ENCODE measurements at places on chromosomes 6 and 20. TPM values are rescaled to one million over a fixed set of nuclear protein-coding genes. Genes with fewer than 3 reads are reported as not detected.
A peak's percentile ranks its signal among the peaks of the same experiment; 100 is the strongest.

GRCh38 chr6:84753173-84753572 is 11.2 kb downstream of the TBX18 start:
- DNase-seq: no peak

DNA sequence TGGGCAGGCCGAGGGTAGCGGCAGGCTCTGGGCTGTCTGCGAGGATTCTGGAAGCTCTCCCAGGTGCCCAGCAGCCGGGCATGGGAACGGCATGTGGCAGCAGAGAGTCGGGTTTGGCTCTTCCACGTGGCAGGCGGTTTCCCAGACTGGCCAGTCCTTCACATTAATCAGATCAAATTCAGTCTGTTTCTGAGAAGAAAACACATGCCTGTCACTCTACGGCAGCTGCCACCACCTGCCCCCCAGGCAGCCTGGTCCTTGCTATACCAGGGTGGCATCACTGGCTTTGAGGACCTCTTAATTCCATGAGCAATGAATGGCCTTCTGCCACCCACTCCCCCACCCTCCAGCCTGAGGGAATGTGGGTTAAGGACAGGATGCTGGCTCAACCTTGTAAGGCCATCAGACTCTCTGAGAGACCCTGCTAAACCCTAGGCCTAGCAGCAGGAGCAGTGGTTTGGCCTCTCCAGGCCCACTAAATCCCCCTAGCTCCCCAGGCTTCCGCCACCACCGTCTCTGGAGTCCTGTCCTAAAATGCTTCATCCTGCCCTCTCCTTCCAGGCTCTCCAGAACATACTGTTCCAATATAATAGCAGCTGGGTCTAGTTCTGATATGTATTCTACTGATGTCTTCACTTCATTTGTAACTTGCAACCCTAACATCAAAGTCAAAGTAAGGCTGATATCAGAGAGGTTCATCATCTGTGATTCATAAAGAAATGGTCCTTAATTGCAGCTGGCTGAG is 47.8 kb downstream of the PLCG1 start:
- no peak for DNase-seq

DNA sequence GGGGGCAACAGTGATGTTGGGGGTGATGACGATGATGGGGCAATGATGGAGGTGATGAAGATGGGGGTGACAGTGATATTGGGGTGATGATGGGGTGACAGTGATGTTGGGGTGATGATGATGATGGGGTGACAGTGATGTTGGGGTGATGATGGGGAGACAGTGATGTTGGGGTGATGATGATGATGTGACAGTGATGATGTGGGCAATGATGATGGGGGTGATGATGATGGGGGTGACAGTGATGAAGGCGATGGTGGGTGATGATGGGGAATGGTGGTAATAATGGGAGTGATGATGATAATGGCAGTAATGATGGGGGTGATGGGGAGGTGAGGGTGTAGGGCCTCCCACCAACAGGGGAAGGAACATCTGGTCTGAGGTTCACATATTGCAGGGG is 150.6 kb downstream of the ERMARD start:
- no peak for DNase-seq

DNA sequence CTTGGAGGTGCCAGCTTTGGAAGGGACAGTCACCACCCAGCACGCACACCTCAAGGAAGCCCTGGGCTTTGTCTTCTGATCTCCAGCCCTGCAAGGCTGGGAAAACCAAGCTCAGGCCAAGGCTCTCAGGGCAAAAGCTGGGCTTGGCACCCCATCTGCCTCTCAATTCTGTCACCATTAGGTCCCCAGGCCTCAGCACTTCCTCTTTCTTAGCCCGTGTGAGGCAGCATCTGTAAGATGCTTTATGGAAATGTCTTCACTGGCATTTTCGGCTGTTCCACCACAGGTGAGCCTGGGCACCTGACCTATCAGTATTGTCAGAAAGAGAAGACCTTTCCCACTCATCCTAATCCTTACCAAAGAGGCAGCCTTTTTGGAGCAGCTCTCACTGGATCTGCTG is 24.6 kb downstream of the GMEB2 start:
- no peak for DNase-seq

DNA sequence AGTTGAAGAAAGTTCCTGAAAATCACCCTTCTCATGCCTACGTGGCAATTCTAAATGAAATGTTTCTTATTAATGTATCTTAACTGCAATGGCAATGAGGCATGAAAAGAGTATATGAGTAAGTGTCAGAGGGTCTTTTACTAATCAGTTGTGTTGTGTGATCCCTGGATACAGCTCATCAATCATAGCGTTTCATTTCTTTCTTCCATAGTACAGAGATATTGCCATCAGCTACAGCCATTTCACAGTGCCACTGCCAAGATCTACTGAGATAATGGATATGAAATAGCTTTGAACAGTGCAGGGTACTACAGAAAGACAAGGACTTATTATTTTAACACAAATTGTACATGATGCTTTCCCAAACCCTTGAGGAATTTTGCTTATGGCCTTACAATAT is 450.8 kb downstream of the KHDRBS2 start:
- DNase-seq: no peak

DNA sequence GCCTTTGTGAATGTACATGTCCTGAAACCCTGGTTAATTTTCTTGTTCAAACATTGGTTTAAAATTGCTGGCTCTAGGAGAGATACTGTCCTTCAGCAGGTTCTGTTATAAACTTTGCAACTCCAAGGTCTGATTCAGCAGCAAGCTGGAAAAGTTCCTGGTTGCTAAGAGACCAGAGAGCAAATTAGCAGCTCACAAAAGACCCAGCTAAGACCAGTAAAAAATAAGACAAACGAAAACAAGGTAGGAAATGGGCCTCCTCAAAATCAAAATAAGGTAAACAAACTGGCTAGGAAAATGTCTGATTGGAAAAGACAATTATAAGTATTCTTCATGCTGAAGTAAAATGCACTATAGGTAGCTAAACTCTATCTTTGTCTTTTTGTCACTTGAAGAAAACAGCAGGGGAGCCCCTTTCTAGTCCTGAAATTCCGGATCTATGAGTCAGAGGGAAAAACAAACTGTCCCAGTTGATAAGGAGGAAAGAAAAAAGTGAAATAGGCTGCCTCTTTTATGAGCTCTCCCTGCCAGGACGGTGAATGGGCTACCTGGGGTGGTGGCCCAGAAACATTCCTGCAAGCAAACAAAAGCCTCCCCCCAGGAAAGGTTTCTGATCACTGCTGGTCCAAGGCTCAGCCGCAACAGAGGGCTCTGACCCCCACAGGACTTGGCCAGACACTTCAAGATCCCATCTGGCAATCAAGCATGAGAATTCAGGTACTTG is 41.6 kb downstream of the UNC5CL start:
- DNase-seq: no peak

- DNase-seq: no peak
Observed at GRCh38 chr20:53226826-53227225, 254.7 kb downstream of the TSHZ2 start.

DNA sequence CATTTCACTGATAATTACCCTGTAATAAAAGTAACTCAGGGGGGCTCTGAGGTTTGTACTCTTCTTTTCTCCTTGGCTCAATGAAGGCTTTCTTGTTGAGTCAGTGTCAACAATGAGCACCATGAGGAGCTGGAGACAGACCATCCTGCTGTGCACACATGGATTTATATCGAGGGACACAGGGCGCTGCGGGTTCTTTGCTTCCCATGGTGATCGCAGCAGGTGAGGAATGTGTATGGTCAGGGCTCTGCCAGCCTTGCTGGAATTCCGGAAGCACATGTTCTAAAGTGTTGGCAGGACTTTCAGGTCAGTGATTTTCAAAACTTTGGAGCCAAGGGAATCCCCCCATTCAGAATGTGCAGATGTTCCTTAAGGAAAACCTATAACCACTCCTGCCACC is 27.1 kb downstream of the SMOC2 start:
- DNase-seq: no peak

GRCh38 chr6:130377371-130377770 is 11.6 kb downstream of the TMEM200A start:
- DNase-seq: no peak

DNA sequence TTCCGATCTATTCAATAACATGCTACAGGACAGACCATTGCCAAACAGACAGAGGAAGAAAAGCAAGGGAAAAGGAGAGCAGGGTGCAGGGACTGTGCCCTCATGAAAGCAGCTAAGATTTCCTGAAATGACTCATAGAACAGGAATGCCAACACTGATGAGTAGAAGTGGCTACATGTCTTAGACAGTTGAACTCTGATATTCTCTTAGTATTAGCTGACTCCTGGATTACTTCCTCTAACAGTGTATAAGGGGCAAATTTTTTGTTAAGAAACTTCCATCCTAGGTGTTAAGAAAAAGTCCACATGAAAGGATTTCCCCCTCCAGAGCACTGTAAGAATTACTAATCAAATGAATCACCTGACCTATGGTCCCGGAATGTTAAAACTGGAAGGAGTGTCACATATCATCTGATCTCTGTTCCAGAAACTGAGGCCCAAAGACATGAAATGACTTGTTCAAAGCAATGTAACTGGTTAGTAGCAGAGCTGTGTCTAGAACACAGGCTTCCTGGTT is 224.9 kb downstream of the IBTK start:
- no peak for DNase-seq

DNA sequence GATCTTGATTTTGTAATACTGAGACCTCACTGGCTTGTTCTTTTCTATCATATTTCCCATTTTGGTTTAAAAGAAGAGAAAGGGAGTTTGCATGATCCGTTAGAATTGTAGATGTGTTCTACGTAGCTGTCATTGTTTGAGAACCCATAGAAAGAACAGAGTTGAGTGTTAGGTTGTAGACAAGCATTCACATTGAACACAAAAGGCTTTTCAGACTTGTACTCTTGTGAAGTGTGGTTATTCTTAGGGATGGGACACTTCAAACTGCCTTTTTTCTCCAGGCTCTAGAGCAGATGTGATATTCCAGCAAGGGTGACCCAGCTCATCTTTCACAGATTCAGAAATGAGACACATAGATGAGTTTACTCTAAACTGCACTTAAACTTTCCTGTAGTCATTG is 19.9 kb downstream of the FOXO3 start:
- DNase-seq: no peak

- DNase-seq: no peak
Observed at GRCh38 chr6:155264693-155265320, 994 bp downstream of the CLDN20 start.

DNA sequence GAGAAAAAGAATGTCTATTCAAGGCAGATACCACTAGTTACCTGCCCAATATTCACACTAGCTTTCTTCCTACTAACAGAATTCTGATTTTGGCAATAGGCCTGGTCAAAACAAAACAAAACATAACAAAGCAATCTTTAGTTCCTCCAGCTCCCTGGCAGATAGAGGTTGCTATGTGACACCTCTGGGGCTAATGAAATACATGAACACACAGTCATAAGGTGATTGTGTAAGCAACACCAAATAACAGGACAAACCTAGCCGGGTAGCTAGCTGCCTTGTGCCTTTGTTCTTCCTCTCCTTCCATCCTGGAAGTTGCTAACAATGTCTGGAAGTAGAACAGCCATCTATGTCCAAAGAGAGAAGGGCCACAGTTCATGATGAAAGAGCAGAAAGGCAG is 6.0 kb upstream of the HMGN3 start:
- DNase-seq: no peak

DNA sequence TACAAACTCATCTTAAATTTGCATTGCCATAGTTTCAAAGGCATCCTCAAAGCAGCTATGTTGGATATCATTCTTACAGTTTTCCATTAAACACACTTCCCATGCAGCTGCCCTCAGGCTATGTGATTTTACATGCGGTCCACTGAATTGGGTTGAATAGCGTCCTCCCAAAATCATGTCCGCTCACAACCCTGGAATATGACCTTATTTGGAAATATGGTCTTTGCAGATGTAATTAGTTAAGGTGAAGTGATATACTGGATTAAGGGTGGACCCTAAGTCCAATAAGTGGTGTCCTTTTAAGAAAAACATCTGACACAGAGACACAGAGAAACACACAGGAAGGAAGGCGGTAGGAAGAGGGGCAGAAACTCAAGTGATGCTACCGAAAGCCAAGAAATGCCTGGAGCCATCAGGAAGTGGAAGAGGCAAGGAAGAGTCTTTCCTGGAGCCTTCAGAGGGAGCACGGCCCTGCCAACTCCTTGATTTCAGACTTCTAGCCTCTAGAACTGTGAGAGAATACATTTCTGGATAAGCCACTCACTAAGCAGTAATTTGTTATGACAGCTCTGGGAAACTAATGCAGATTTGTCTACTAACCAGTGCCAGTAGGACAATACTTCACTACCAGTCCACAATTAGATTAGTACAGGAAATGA is 42.7 kb upstream of the NHSL1 start:
- no peak for DNase-seq

- DNase-seq: peak; percentile 55
Observed at GRCh38 chr6:137218473-137218916, 690 bp downstream of the IFNGR1 start.

- no peak for DNase-seq
Observed at GRCh38 chr6:17494919-17495318, 101.5 kb downstream of the CAP2 start.

DNA sequence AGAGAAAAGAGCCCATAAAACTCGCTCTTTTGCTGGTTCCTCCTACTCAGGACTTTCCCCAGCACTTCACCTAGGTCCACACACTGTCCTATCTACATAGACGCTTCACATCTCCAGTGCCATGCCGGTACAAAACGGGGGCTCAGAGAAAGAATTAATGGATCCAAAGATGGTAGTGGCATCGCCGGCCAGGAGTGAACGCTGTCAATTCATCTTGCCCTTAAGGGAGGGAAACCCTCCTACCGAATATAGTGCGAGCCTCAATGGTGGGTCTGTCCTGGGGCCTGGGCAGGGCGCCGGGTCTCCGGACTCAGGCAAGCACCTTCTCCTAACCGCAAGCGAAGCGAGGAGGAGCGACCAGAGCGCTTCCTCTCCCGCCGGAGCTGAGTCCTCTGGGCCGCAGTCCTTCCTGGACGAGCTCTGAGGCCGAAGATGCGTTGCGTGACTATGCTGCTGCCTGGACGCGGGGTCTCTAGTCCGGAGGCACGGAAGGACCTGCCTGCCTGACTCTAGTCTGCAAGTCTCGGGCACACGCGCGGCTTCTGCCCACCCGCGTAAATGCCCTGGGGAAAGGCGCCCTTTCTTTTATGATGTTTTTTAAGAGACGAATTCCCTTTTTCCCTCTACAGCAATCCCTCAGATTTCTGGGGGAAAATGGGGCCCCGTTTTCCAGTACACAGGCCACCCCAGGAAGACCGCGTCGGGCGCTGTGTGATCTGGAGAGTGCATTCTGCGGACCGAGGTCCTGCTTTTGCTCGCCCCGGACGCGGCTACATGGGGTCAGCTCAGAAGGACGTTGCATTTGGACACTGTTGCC is 100.1 kb upstream of the PRDM1 start:
- DNase-seq: no peak

DNA sequence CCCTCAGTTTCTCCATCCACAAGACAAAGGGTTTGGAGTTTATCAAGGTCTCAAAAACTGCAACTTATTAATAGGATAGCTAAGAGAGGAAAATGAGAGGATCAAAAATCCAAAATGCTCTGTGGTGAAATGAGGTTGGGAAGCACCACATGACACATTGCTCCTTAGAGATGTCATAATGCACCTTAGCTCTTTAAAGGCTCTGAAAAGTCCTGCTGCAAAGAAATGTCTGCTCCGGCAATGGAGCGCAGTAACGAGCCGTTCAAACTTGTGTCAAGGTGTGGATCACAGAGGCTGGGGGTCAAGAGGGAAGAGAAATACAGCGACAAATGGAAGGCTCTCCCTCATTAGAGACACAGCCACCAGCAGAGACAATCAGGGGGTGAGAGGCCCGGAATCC is 53.1 kb downstream of the BMP7 start:
- no peak for DNase-seq

Gene IP6K3
- total RNA-seq: not detected

Gene TFAP2B
- not detected for total RNA-seq

Gene TBX18
- total RNA-seq: not detected

Gene RNF39
- total RNA-seq: not detected

Gene TDP2
- total RNA-seq: 62.9 TPM

Gene NMBR
- total RNA-seq: not detected

Gene STX11
- 34.0 TPM for total RNA-seq
